ENCODE measurements at places on chromosomes 11 and 22. TPM values are rescaled to one million over a fixed set of nuclear protein-coding genes. Genes with fewer than 3 reads are reported as not detected.
A peak's percentile ranks its signal among the peaks of the same experiment; 100 is the strongest.

Gene OR51B5
- total RNA-seq, result 0.11 TPM

Gene OR52H1
- total RNA-seq, result not detected

Gene LRRN4CL
- total RNA-seq, result 0.98 TPM

GRCh38 chr11:128904303-128904655, 13.1 kb downstream of the KCNJ5 start:
- no peak for DNase-seq

GRCh38 chr11:79242616-79243015, 198.2 kb downstream of the TENM4 start:
- no peak for DNase-seq

- DNase-seq, result peak; percentile 37
Observed at GRCh38 chr11:124801014-124801413, 808 bp upstream of the MSANTD2 start.

DNA sequence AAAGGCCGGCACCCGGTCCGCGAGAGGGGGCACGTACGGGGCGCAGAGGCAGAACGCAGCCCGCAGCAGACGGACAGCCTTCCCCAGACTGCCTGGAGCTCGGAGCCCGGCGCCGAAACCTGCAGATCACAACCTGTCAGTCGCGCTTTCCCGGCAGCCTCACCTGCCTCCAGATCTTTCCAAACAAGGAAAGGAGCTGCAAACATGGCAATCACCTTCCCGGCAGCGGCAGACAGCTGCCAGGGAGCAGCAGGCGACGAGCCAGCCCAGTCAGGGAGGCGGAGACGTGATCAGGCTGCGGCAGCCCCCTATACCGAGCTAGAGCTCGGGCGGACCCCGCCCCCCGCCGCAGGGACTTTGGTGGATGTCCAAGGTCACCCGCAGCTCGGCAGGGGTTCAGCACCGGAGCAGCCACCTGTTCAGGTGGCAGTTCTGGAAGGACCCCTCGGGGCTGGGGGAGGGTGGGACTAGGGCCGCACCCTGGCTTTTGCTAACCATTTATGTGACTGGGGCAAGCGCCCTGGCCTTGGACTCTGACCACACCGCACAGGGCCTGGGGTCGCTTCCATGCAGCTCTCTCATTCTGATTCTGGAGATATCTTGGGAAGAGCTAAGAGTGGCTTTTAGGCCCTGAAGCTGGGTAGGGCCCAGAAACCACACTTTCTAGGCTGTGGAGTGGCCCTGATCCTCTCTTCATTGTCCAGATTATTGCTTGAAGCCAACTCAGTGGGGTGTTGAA, 143.8 kb downstream of the NECTIN1 start:
- no peak for DNase-seq

- DNase-seq, result no peak
Observed at GRCh38 chr11:61332281-61332796, 566 bp downstream of the DDB1 start.
